ENCODE measurements at places on chromosomes 5 and 9. TPM values are rescaled to one million over a fixed set of nuclear protein-coding genes. Genes with fewer than 3 reads are reported as not detected.

FLT4 gene
- 0.16 TPM for total RNA-seq

CDKN2B-AS1 gene
- total RNA-seq: 10.1 TPM

FOXD4L3 gene
- total RNA-seq: not detected

GPR150 gene
- under 0.01 TPM for total RNA-seq

NSD1 gene
- total RNA-seq: 39.6 TPM

MYOT gene
- total RNA-seq: not detected

TSLP gene
- 0.49 TPM for total RNA-seq

FBP2 gene
- total RNA-seq: not detected

WDR31 gene
- total RNA-seq: 2.2 TPM

CDH9 gene
- total RNA-seq: not detected

GZMA gene
- total RNA-seq: not detected

SHROOM1 gene
- total RNA-seq: 14.7 TPM

UGT3A1 gene
- not detected for total RNA-seq

IL9 gene
- not detected for total RNA-seq

CD180 gene
- total RNA-seq: not detected

TRIP13 gene
- total RNA-seq: 4.1 TPM

LCN9 gene
- total RNA-seq: not detected

CDH12 gene
- 0.16 TPM for total RNA-seq

GAS1 gene
- 980 TPM for total RNA-seq

HTR4 gene
- total RNA-seq: not detected

FGF1 gene
- total RNA-seq: 11.5 TPM

OR1J2 gene
- total RNA-seq: 0.24 TPM

MSH3 gene
- total RNA-seq: 20.8 TPM

SH3RF2 gene
- 1.5 TPM for total RNA-seq

AJM1 gene
- 0.97 TPM for total RNA-seq

SMIM33 gene
- not detected for total RNA-seq

SCGB3A2 gene
- not detected for total RNA-seq

SPATA6L gene
- 0.65 TPM for total RNA-seq

TUBB4B gene
- 132 TPM for total RNA-seq

SPATA31D4 gene
- total RNA-seq: not detected

MSMP gene
- total RNA-seq: not detected

SLC34A3 gene
- under 0.01 TPM for total RNA-seq

GRM6 gene
- under 0.01 TPM for total RNA-seq

PCDHGA2 gene
- total RNA-seq: 4.2 TPM

Measured in hair follicle dermal papilla cell (primary cell).